Esophagus muscularis mucosa (tissue), 4 donors: ENCODE measurements at places on chromosomes 6 and 20. TPM values are rescaled to one million over a fixed set of nuclear protein-coding genes. Genes with fewer than 3 reads are reported as not detected.
A peak's percentile ranks its signal among the peaks of the same experiment; 100 is the strongest.

OTOR gene
- not detected for total RNA-seq

SMLR1 gene
- total RNA-seq: not detected

COL9A3 gene
- 14.3 TPM for total RNA-seq

- no peak for DNase-seq
Observed at GRCh38 chr6:25034431-25034921, 98.7 kb upstream of the RIPOR2 start.

GRCh38 chr20:10271494-10272219, 53.0 kb downstream of the SNAP25 start:
- peak; percentile 84 for DNase-seq

DNA sequence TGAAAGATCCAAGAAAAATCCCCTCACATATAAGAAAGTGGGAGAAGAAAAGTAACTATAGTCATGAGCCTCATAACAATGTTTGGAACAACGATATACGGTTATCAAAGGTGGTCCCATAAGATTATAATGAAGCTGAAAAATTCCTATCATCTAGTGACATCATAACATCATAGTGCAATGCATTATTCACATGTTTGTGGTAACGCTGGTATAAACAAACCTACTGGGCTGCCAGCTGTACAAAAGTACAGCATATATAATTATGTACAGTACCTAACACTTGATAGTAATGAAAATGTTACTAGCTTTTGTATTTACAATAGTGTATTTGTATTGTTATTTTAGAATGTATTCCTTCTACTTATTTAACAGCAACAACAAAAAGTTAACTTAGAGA, 240.7 kb downstream of the RNGTT start:
- DNase-seq: no peak

GRCh38 chr6:83868639-83869038, 9.2 kb downstream of the CYB5R4 start:
- no peak for DNase-seq
